ENCODE measurements at places on chromosomes 7 and 10. TPM values are rescaled to one million over a fixed set of nuclear protein-coding genes. Genes with fewer than 3 reads are reported as not detected.

DNA sequence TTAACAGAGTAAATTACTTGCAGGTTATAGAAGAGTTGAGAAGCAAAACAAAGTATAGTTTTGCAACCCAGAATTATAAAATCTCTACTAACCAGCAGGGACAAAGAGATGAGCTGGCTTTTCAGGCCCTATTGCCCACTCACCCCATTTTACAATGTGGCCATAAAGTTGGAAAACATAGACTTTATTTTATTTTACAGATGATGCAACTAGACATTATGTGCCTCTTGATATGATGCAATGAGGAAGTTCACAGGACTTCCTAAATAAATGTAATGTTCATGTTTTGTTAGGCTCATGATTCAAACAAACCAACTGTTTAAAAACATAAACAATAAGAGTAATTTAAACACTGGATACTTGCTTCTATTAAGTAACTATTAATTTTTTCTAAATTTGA is 141.1 kb upstream of the WNT16 start:
- no peak overlapping the region for H3K4me3 ChIP-seq
- H3K4me1 ChIP-seq = no peaks in the 10 kb centered on the region
- H3K36me3 ChIP-seq = no peaks in the 10 kb centered on the region
- no peaks in the 10 kb centered on the region for H3K27me3 ChIP-seq
- DNase-seq = no peak

GRCh38 chr10:5628451-5629302 is 37.7 kb downstream of the ASB13 start:
- no peaks in the 10 kb centered on the region for H3K36me3 ChIP-seq
- no peak for DNase-seq
- H3K4me1 ChIP-seq = peaks cover 11% of the 10 kb centered on the region
- H3K27ac ChIP-seq = peak overlapping the region; percentile 41

The AGMO gene
- total RNA-seq = not detected

DNA sequence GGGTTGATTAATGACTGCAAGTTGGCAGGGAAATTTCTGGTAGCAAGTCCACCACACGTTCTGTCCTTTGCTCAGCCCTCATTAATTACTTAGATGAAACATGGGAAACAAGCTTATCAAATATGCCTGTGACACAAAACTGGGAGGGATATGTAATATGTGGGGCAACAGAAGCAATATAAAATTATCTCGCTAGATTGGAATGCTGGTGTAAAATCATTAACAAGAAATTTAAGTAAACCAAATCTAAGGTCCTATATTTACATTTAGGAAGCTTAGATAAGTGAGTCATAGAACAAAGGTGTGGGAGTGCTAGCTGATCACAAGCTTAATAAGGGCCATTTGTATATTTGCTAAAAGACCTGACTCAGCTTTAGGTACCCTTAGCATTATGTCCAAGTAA is 23.5 kb downstream of the TRPV5 start:
- H3K27me3 ChIP-seq = no peaks in the 10 kb centered on the region
- no peaks in the 10 kb centered on the region for H3K4me1 ChIP-seq
- no peak for DNase-seq
- no peak overlapping the region for H3K4me3 ChIP-seq
- H3K27ac ChIP-seq = no peak overlapping the region

The BLNK gene
- 7.1 TPM for total RNA-seq

GRCh38 chr10:47339186-47339735 is 8.9 kb upstream of the RBP3 start:
- no peaks in the 10 kb centered on the region for H3K27me3 ChIP-seq
- no peak for DNase-seq
- no peak overlapping the region for H3K27ac ChIP-seq

DNA sequence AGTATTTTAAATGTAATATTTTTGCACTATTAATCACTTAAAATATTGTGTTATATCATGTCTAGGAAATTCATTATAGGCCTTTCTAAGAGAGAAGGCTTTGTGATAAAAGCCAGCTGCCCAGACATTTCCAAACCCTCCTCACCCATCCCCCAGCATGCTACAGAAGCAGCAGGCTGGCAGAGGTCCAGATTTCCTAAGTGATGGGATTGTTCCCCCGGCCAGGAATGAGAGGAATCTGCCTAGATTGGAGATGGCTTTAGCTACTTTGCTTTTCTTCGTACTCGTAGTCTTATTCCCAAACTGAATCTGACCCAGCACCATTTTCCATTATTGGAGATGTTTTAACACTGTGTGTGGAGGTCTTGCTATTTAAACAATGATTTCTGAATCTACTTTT is 29.4 kb downstream of the CDK14 start:
- H3K27me3 ChIP-seq = no peaks in the 10 kb centered on the region
- H3K4me3 ChIP-seq = peak overlapping the region; percentile 13
- peaks cover 39% of the 10 kb centered on the region for H3K4me1 ChIP-seq

GRCh38 chr7:75533926-75534325 is 41.8 kb downstream of the SPDYE5 start:
- no peaks in the 10 kb centered on the region for H3K36me3 ChIP-seq
- H3K4me3 ChIP-seq = no peak overlapping the region
- no peaks in the 10 kb centered on the region for H3K27me3 ChIP-seq
- no peaks in the 10 kb centered on the region for H3K4me1 ChIP-seq
- DNase-seq = no peak
- H3K27ac ChIP-seq = no peak overlapping the region

DNA sequence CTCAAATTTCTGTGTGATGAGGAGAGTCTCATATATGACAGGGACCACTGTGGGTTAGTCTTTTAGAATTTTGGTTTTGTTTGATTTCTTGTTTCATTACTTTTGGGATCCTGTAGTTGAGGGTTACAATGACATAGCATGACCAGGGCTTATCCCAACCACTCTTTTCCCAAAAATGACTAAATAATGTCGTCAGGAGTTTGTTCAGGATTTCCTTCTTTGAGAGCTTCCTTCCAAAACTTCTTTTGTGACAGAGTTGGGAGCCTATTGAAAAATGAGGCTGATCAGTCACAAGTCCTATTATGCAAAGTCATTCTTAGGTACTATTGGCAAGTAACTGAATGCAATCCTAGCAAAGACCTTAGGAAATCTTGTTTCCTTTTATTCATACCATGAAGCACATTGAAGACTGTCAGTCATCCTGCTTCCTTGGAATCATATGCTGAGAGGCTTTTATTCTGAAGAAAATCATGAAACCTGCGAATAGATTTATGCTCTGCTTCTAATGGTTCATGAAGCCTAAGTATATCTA is 498.3 kb downstream of the LRMDA start:
- no peaks in the 10 kb centered on the region for H3K27me3 ChIP-seq
- no peaks in the 10 kb centered on the region for H3K4me1 ChIP-seq
- DNase-seq = no peak

DNA sequence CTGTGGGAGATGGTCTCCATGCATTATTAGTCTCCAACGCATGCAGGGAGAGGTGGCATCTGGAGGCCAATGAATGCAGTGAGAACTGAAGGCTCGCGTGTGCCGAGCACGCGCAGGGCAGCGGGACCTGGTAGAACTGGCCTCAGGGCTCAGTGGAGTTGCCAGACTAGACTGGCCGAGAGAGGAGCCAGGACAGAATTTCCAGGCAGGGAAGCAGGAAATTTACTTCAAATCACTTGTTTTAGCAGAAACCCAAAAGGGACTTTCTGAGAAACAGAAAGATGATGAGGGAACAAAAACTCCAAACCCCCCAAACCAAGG is 311.0 kb upstream of the IMMP2L start:
- H3K36me3 ChIP-seq = no peaks in the 10 kb centered on the region
- H3K27ac ChIP-seq = no peak overlapping the region
- H3K27me3 ChIP-seq = no peaks in the 10 kb centered on the region
- peaks cover 12% of the 10 kb centered on the region for H3K4me1 ChIP-seq
- no peak overlapping the region for H3K4me3 ChIP-seq

DNA sequence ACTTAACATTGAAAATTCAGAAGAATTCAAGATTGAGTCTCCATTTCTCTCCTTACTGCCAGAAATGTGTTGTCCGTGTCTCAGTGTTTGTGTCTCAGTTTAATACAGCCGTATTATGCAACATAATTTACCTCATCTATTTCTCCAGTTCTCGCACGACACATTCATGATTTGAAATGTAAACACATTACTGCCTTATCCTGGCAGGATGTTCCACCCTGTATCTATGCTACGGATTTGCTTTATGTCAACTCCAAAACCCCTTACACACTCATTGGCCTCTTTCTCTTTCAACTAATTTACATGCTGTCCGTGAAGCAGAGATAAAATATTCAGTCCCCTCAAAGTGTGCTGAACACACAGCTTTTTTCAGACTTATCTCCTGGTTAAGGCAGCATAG is 653.7 kb upstream of the SEMA3D start:
- no peak overlapping the region for H3K4me3 ChIP-seq
- H3K27ac ChIP-seq = no peak overlapping the region
- no peaks in the 10 kb centered on the region for H3K4me1 ChIP-seq
- H3K27me3 ChIP-seq = no peaks in the 10 kb centered on the region

GRCh38 chr10:6036861-6037321 is 25.3 kb downstream of the IL2RA start:
- peaks cover 10% of the 10 kb centered on the region for H3K4me1 ChIP-seq
- peak; percentile 45 for DNase-seq
- H3K27me3 ChIP-seq = no peaks in the 10 kb centered on the region

- H3K27ac ChIP-seq = peak overlapping the region; percentile 89
- H3K27me3 ChIP-seq = no peaks in the 10 kb centered on the region
- peaks cover 66% of the 10 kb centered on the region for H3K4me1 ChIP-seq
- H3K36me3 ChIP-seq = peaks cover 8% of the 10 kb centered on the region
These were observed 2.9 kb downstream of the TECPR1 start for GRCh38 chr7:98249106-98249505.

DNA sequence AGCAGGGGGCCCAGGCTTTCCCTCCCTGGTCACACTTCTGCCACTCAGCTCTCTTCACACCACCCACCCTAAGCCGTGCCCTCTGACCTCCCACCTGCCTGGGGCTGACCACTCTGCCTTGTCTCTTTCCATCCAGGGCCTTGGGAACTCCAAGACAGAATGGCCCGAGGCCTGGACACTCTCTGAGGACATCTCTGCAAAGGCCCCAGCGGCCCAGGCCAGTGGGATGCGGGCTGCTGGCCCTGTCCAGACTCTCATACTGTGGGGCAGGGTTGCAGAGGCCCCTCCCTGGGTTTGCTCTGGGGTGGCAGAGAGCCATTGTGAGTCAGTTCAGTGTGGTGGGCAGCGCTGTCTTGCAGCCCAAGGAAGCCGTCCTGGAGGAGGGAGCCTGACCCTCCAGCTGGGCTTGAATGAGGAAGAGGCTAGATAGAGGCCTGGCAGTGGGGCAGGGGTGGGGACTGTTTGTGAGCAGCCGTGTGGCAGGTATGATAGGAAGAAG is 39.9 kb upstream of the RABGEF1 start:
- peaks cover 3% of the 10 kb centered on the region for H3K4me1 ChIP-seq
- H3K27me3 ChIP-seq = no peaks in the 10 kb centered on the region
- no peak overlapping the region for H3K27ac ChIP-seq

The GSTO2 gene
- 2.8 TPM for total RNA-seq

GRCh38 chr10:13420532-13421307 is 72.6 kb upstream of the SEPHS1 start:
- H3K4me1 ChIP-seq = no peaks in the 10 kb centered on the region
- H3K4me3 ChIP-seq = no peak overlapping the region
- H3K36me3 ChIP-seq = no peaks in the 10 kb centered on the region
- no peak overlapping the region for H3K27ac ChIP-seq
- no peaks in the 10 kb centered on the region for H3K27me3 ChIP-seq
- DNase-seq = no peak

GRCh38 chr7:16926283-16926682 is 44.5 kb upstream of the AGR3 start:
- no peak for DNase-seq
- H3K27ac ChIP-seq = no peak overlapping the region
- H3K27me3 ChIP-seq = no peaks in the 10 kb centered on the region

The CHST15 gene
- total RNA-seq = 27.4 TPM

The GBX1 gene
- total RNA-seq = not detected

The TMEM270 gene
- total RNA-seq = not detected

- H3K36me3 ChIP-seq = peaks cover 22% of the 10 kb centered on the region
- no peaks in the 10 kb centered on the region for H3K27me3 ChIP-seq
- peaks cover 18% of the 10 kb centered on the region for H3K4me1 ChIP-seq
These were observed 1.1 kb upstream of the SFXN4 start for GRCh38 chr10:119166564-119166963.

- peaks cover 14% of the 10 kb centered on the region for H3K4me1 ChIP-seq
- no peaks in the 10 kb centered on the region for H3K36me3 ChIP-seq
- H3K4me3 ChIP-seq = no peak overlapping the region
- no peaks in the 10 kb centered on the region for H3K27me3 ChIP-seq
- H3K27ac ChIP-seq = no peak overlapping the region
These were observed 6.0 kb upstream of the ZNRF2 start for GRCh38 chr7:30278376-30278775.

- DNase-seq = no peak
- H3K4me1 ChIP-seq = no peaks in the 10 kb centered on the region
- H3K4me3 ChIP-seq = no peak overlapping the region
These were observed 349.4 kb downstream of the GATA3 start for GRCh38 chr10:8403711-8404371.

The NUTM2E gene
- total RNA-seq = not detected

Measured in upper lobe of left lung (tissue), 6 donors.